ENCODE measurements at places on chromosomes 7 and 10.

GRCh38 chr10:4043897-4044665 is 259.1 kb upstream of the KLF6 start:
- no peak for DNase-seq

DNA sequence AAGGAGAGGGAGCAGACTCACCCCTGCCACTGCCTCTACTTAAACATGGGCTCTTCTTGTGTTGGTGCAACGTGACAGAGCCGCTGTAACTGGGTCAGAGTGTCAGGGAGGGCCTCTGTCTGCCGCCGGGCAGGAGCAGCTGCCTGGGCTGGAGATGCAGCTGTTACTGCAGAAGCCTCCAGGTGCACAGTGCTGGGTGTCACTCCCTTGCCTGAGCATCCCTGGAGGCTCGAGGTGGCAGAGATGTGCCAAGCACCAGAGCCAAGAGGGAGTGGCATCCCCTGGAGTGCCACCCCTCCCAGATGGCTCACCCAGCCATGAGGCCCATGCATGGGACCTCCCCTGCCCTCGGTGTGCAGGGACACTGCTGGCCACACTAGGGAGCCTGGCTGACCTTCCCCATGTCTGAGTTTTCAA is 145.7 kb downstream of the PRPF18 start:
- no peak for DNase-seq

DNA sequence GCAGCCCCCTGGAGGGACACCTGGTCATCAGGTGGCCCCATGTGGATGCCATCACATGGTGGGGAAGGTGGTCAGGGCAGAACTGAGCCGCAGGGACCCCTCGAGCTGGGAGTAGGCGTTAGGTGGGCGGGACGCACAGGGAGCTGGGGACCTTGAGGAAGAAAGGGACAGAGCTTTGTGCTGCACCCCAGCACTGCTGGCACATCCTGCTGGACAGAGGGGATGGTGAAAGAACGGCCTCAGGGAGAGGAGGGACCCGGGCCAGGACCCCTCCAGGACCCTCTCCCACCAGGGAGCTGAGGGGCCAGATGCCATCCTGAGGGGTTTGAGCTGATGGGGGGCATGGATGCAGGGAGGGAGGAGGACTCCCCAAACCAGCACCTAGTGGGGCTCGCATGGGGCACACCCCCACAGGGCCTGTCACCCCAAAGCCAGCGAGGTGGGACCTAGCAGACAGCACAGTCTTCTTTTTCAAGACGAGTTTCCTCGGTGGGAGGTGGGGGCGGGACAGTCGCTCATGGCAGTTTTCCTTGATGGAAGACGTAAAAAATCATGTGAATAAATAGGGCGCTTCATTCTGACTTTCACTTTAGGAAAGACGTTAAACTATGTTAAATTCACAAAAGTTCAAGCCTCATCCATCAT is 43.3 kb downstream of the STK32C start:
- DNase-seq = no peak

DNA sequence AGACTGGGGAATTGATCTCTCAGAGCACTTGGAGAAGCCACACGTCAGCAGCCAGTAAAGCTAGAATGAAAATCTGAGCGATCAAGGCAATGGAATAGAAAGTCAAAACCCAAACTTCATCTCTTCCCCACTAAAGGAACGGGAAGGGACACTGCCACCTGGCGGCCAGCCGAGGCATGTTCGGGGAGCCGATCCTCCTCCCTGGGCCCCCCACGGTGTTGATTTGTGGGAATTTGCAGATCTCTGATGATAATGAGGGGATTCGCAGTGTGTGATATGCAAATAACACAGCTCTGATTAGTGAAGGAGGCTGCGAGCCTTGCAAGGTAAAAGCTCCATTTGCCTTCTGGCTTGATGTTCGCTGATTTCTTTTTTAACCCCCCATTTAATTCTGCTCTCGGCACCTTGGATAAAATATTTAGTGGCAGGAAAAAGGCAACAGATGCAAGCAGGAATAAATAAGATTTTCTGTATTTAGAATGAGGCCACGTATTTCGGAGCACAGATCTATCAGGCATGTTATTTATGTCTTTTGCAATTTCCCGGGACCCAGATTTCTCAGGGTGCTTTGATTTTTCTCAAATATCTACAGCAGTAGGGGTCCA is 258.6 kb downstream of the PAXIP1 start:
- DNase-seq = no peak

DNA sequence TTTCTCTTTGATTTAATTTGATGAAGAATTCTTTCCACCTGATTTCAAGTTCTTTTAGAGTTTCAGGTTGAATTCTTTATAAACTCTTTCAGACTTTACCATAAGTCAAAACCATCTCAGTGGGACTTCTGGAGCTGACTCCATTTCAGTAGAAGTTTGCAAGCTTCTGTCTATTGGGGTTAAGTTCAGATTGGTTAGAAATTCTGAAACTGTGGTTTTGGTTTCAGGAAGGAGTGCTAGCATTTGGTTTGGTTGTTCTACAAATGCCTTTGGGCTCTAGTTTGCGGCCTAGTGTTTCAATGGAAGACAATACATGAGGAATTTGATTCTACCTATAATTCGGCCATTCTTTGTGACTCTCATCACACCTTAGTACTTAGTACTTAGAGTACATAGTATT is 176.8 kb upstream of the RHOBTB1 start:
- DNase-seq = no peak

DNA sequence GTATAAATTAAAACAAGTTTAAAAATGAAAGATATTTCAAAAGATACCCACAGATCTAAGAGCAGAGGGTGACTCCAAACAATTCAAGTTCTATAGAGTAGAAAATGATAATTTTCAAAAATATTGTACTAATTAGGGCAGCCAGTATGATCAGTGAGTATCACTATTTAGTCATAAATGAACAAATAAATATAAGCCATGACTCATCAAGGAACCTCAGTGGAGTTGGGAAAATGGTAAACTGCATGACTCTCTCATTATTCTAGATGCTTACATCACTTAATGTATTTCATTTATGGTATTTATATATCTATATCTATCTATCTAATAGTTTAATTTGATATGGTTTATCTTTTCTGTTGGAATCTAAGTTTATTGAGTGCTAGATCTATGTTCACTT is 94.3 kb downstream of the THSD7A start:
- DNase-seq = no peak

DNA sequence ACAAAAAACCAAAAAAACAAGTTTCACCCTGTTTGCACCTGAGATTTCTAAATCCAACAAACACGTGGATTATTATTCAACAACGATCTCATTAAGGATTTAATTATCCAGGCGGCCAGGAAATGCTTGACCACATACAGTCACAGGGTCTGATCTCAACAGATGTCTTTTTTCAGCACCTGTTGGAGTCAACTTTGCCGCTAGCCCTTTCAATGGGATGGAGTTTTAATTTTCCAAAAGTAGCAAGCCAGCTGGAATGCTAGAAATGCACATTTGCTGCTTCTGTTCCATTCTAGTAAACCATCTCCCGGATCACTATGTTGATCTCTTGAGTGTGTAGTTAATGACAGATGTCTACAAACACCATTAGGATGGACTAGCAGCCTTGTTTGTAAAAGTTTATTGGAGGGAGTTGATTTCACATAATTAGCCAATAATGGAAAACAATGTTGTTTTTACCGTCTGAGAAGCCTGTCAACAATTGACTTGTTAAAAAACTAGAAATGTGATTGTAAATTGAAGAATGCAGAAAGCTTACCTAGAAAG is 64.2 kb upstream of the DKK1 start:
- no peak for DNase-seq

- DNase-seq = no peak
Observed at GRCh38 chr10:59622320-59623132, 87.1 kb downstream of the SLC16A9 start.

GRCh38 chr7:77822269-77822668 is 23.7 kb downstream of the PHTF2 start:
- DNase-seq = no peak

Measured in T-helper 17 cell (primary cell).